ENCODE measurements at places on chromosomes 2 and 18.

DNA sequence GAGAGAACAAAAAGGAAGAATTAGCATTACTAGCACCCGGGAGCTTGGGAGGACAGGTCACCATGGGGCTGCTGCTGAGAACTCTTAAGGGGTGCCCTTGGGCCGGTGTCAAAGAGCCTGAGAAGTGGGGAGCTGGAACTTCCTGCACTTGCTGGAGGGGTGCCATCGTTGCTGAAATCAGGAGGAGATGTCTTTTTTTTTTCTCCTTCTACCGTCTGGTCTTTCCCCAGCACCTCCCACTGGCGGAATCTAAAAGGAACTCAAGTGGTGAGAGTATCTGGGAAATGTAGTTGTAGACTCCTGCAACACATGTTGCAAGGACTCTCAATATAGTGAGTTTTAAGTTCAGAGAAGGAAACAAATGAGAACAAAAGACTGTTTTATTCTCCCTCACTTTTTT lies 6.1 kb upstream of the AMMECR1L start:
- no peak for DNase-seq

DNA sequence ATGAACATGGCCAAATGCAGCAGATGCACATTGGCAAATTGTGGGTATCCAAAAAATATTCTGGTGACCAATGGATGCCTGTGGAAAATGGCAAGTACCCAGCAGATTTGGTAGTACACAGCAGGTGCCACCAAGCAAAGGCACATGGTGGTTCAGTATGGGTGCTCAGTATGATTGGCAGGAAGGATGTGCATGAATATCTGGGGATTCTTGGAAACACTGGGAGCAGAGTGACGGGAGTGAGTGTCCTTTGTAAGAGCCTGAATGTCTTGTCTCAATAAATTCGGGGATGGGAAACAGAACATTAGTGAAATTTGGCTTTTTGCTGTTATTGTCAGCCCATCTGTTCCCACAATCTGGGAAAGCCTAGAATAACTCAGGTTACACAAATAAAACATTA lies 36.8 kb upstream of the ACADL start:
- no peak for DNase-seq

DNA sequence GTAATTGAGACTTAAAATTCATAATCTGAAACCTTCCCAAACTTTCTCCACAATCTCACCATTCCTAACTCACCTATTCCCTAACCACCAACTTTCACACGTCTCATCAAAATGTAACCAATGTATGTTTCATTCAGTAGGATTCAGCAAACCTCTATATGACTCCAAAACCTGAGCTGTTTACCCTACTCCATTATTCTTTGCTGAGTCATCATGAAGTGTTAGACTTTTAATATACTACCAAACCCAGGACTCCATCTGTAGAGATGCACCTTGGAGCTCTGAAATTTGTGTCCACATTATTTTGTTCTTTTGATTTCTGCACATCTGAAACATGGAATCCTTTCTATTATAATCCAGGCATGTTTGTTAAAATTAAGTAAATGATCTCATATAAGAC lies 727.0 kb upstream of the PIK3C3 start:
- no peak for DNase-seq

- DNase-seq, result no peak
Observed at GRCh38 chr2:24930768-24931167, 10.7 kb upstream of the ADCY3 start.

DNA sequence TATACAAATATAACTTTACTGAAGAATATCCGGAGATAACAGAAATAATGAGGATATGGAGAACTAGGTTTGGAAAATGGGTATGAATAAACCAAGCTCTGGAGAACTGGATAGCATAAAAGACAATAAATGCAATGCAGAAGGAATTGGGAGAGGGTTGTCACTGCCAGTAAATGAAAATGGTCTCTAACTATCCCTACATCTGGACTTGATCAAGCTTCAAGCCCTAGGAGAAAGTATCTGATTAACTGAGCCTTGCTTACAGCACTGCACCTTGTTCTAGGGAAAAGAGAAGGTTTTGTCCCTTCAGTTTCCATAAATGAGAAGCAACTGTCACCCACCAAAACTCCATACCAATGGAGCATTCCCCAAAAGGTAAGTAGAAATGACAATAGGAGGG lies 514.6 kb upstream of the ZEB2 start:
- DNase-seq, result no peak

- DNase-seq, result peak; percentile 9
Observed at GRCh38 chr2:11553661-11554398, 20.0 kb downstream of the GREB1 start.

GRCh38 chr2:31433541-31433940 lies 19.0 kb upstream of the XDH start:
- no peak for DNase-seq

DNA sequence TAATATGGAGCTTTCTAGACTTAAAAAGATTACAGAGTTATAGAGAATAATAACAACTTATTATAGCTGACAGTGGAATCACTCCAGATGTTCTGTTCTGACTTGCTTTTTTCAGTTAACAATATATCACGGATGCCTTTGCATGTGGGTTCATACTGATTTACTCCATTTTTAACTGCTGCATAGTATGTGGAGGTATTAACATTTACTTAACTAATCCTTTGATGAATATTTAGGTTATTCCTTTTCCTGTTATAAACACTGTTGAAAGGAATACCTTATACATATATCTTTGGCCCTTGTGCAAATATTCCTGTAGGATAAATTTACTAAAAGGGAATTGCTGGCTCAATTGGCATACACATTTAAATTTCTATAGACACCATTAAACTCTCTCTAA lies 33.1 kb upstream of the ZFP36L2 start:
- DNase-seq, result no peak

DNA sequence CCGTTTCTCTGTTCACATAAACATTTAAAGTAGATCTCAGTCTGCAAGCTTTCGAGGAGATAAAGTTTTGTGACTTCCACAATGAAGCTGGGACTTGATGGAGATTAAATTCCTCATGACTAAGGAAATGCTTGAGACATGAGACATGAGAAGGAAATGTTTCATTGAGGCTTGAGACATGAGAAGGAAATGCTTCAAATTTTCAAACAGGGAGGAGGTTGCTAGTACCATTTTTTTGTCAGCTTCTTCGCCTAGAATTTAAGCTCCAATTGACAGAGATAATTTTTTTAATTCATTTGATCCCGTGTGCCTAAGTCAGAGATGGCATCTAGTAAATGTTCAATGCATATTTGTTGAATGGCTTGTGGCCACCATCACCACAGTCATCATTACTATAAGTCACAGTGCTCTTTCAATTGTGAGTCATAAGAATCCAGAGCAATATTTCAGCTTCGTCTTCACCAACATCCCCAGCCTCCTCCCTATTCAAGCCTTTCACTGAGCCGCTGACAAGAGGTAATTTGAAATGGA lies 543 bp upstream of the MARCHF4 start:
- peak; percentile 74 for DNase-seq

- no peak for DNase-seq
Observed at GRCh38 chr18:77108821-77109647, 23.5 kb downstream of the MBP start.

GRCh38 chr2:223262946-223263345 lies 211.0 kb downstream of the KCNE4 start:
- peak; percentile 29 for DNase-seq

DNA sequence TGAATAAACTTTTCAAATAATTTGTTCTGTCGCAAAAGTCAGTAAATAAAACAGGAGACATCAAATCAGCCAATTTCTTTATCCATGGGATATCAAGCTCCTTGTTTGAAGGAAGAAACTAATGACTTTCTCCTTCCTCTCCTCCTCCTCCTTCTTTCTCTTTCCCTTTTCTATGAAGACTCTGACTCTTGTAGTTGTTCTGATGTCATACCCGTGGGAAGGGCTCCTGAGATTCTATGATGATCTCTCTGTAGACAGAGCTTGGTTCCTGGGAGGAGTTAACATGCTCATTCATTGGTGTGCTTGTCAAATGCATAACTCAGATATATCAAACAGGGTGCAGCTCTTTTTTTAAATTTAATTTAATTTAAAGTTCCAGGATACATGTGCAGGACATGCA lies 118.7 kb upstream of the KCTD1 start:
- DNase-seq, result no peak

DNA sequence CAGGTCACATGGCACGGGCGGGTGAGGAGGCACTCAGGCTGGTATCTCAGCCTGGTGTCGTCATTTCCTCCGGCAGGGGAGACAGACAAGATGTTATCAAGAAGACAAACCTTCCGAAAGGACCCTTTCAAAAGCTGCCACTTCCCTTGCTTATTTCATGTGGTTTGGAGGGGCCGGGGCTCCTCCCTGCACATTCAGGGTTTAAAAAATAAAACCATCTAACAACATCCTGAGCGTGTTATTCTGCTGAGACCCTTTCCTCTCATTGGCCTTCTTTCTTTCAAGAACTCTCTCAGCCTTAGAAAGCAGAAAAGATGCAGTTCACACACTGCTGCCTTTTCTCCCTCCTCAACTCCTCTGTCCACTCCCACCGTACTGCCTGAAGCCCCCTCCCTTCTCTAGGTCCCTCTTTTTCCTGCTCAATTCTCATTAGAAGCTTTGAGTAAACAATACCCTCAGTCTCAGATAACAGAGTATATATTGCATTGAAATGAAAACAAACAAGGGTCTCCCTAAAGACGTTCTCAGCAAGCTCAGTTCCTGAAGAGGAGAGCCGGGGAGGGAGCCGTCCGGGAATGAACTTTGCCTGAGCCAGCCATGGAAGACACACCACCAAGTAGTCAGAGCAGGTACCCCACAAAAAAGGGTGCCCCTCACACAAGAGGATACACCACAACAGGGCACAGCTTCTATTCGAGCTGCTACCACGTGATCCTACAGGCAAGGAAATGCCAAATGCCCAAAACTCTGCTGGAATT lies 9.7 kb downstream of the SMAD7 start:
- no peak for DNase-seq

GRCh38 chr18:69838620-69839411 lies 108.9 kb downstream of the CD226 start:
- DNase-seq, result no peak

- no peak for DNase-seq
Observed at GRCh38 chr2:99935662-99936061, 206.7 kb downstream of the AFF3 start.

DNA sequence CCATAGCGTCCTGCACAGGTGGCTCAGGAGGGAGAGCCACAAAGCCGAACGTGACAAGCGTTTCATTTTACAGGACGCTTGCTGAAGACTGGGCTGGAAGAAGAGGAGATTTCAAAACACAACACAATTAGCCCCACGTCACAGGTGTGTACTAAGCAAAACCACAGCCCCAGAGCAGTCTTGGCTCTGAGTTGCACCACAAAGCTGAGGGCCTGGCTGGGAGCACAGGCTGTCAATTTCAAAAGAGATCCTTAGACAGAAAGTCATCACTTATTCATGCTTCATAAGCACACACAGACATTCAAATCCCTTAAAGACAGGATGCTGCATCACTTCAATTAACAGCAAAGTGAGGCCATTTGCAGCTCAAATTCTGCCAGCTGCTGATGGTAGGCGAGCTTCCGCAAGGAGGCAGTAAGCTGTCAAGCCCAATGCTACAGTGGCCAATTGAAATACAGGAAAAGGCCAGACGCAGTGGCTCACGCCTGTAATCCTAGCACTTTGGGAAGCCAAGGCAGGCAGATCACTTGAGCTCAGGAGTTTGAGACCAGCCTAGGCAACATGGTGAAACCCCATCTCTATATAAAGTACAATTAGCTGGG lies 79.6 kb downstream of the SKA1 start:
- DNase-seq, result no peak

- DNase-seq, result no peak
Observed at GRCh38 chr2:187360286-187360685, 87.8 kb downstream of the CALCRL start.

GRCh38 chr2:36165132-36165531 lies 190.4 kb upstream of the CRIM1 start:
- DNase-seq, result no peak

- DNase-seq, result no peak
Observed at GRCh38 chr2:74985978-74986609, 27.7 kb downstream of the POLE4 start.

GRCh38 chr2:231161252-231161839 lies 36.5 kb upstream of the HTR2B start:
- no peak for DNase-seq

GRCh38 chr18:44411976-44412375 lies 268.7 kb upstream of the SETBP1 start:
- DNase-seq, result no peak

DNA sequence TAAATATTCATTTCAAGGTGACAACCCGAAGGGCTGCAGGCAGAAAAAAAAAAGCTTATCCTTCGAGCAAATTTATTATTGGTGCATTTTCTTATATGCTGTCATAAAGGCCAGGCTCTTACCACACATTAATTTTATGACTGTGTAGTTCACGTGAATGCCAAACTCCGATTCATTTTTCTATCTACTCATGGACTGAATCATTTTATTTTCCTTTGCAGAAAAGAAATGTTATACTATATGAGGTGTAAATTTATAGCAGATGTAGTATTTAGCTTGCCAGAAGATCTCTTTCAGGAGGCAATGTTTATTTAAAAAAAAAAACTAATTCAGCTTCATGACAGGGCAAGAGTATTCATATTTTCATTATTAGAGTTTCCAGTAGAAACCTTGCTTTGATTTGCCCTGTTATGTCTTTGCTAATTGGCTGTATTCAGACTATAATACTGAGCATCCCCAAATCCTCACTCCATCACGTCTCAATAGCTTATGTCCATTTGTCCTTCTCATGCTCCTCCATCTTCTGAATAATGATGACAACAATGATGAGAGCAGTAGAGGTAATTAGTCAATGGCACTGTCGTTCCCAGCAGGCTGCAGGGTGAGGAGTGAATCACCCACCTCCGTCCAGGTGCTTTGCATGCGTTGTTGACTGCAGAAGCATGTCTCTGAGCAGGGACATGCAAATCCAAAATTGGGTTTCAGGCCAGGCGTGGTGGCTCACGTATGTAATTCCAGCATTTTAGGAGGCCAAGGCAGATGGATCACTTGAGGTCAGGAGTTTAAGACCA lies 101.1 kb upstream of the RAB12 start:
- DNase-seq, result no peak

- DNase-seq, result no peak
Observed at GRCh38 chr18:71011389-71011788, 722.5 kb downstream of the SOCS6 start.

GRCh38 chr18:35789543-35789942 lies 182.9 kb upstream of the RMP24 start:
- DNase-seq, result no peak

DNA sequence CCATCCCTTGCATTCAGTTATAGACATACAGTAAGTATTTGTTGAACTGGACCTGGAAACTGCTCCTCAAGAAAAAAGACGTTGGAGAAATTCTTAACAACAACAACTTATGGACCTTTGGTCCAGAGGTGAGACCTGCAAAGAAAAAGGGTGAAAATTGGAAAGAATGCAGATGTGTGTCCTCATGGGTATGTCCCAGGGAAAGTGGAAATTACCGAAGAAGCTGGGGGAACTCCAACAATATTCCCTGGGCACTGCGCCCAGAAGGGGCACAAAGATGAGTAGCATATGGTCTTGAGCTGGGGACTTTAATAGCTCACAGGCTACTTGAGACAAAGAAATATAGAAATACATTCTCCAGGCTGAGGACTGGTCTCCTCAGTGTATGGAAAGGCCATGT lies 35.5 kb upstream of the YWHAQ start:
- peak; percentile 31 for DNase-seq
